ENCODE measurements at places on chromosomes 13 and 19.

GRCh38 chr13:53126841-53127245 is 98.2 kb downstream of the OLFM4 start:
- DNase-seq: no peak

DNA sequence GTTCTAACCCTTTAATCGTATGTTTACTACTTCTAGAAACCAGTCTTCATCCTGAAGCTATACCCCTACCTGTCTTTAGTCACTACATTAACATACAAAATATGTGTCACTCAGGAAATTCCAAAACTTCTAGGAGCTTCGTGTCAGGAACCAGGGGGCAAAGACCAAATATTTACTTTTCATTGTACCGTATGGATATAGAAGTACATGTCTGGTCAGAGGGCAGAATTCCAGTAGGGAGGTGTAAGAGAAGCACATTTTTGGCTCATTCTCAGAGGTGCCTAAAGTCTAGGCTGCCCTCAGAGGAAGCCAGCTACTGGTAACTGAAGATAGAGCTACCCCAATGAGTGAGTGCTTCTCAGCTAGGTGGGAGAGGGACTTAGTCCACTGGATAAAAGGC is 320.7 kb downstream of the DIAPH3 start:
- no peak for DNase-seq

GRCh38 chr19:41133260-41133659 is 19.0 kb downstream of the CYP2F1 start:
- DNase-seq: no peak

DNA sequence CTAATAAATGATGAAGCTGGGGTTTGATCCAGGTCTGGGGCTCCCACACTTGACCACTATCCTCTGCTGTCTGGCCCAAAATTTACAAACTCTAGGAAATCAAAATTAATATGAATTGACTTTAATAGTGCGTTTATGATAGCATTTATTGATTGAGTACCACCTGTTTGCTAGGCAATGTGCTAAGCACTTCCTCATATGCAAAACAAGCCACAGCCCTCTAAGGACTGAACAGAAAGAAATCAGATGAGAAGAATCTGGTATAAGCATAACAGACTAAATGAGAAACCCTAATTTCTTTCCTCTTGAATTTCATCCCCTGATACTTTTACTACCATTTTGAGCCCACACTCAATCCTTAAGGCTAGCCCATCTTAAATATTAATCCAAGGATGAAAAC is 6.6 kb upstream of the MLNR start:
- no peak for DNase-seq

DNA sequence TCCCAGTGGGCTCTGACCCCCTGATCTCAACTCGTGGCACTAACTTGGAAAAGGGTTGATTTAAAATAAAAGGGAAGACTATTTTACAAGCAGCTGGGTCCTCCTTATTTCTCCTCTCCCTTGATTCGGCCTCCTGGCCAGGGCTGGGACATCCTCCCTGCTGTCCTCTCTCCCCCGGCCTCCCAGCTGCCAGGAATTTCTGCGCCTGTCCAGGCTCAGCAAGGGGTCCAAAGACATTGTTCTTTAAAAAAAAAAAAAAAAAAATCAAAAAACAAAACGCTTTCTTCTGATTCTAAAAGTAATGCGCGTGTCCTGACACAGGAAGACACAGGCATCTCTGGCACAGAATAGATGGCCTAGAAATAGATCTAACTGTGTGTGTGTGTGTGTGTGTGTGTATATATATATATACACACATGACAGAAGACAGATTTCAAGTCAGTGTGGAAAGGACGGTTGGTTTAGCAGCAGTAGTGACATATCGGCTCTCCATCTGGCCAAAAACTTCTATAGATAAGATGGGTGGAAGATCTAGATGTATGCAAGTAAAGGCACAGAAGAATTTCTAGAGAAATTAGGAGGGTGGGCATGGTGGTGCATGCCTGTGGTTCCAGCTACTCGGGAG is 12.3 kb upstream of the LENG8 start:
- no peak for DNase-seq

GRCh38 chr19:49151267-49152118 is 3.7 kb downstream of the HRC start:
- no peak for DNase-seq
